ENCODE measurements at places on chromosomes 3 and 15. TPM values are rescaled to one million over a fixed set of nuclear protein-coding genes. Genes with fewer than 3 reads are reported as not detected.

COMMD2 gene
- total RNA-seq: 31.8 TPM

TRH gene
- total RNA-seq: not detected

GALNT15 gene
- 9.4 TPM for total RNA-seq

ITPR1 gene
- total RNA-seq: 2.8 TPM

CSTA gene
- 3.7 TPM for total RNA-seq
